ENCODE measurements at places on chromosomes 2 and 18.

DNA sequence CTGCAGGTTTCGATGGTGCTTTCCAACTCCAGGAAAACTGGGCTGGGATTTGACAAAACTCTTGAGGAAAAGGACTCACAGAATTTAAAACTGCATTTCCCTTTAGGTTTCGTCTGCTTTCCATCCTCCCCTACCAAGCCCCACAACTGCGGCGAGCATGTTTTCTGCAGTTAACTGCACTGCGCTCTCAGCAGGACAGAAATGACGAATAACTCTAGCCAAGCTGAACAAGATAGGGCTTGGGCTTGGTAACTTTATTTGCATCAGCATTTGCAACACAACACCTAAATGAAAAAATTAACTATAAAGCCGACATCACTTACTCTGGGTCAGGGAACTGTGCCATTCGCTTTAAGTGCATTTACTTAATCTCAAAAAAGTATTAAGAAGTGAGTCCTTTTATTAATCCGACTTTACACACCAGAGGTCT is 669 bp upstream of the PIKFYVE start:
- DNase-seq, result peak; percentile 75

- peak; percentile 72 for DNase-seq
Observed at GRCh38 chr18:46946656-46947282, 29.4 kb downstream of the KATNAL2 start.

DNA sequence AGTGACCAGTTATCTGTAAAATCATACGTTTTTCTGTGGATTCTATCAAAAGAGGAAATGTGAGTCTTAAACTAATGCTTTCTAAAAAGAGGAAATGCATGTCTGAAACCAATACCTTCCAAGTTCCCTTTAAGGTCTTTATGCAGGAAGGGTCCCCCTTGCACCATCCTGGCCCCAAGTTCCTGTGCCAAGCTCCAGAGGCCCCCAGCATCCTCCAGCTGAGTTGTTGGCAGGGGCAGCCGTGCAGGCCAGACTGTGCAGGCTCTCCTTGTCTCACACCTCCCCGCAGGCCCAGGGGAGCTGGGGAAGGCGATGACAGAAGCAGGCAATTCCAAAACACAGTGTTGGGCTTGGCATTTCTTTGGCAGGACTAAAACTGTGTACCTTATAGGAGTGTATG is 39.2 kb downstream of the DPYSL5 start:
- peak; percentile 21 for DNase-seq

DNA sequence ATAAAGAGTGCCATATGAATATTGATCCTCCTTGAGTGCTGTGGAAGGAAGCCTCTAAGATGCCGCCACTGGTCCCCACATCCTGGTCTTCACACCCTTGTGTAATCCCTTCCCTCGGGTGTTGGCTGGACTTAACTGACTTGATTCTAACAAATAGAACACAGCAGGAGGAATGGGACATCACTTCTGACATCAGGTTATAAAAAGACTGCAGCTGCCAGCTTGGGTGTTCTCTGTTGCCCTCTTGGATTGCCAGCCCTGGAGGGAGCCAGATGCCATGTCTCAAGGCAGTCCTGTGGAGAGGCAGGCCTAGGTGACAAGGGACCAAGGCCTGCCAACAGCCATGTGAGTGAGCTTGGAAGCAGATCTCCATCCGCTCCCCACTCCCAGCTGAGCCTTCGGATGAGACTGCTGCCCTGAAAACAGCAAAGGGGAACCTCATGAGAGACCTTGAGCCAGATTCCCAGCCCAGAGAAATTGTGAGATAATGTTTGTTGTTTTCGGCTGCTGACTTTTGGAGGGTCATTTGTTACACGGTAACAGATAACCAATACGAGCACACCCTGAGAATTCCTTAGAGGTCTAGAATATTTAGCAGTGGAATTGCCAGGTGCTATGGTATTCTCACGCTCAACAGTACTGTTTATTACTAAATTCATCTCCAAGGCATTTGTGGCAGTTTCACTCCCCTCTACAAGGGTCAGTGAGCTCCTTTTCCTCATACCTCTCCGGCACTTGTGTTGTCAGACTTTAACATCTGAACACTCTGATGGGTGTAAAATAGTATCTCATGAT is 32.5 kb downstream of the HPCAL1 start:
- DNase-seq, result no peak

DNA sequence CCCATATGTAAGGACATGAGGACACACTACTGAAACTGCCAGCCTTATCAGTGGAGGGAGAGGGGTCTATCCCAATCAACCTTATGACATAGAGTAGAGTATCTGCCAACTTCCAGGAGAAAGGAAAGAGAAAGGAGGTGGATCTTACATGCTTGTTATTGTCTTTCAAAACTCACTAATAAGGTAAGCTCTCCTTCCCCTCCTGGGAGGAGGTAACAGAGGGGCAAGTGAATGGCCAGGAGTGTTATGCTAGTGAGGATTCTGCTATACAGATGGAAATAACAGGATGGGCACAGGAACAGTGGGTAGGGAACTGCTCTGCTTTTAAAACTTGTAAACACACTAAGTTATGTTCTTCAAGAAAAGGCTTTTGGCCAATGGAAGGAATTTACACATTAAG is 1020.1 kb downstream of the TDRD15 start:
- DNase-seq, result no peak

DNA sequence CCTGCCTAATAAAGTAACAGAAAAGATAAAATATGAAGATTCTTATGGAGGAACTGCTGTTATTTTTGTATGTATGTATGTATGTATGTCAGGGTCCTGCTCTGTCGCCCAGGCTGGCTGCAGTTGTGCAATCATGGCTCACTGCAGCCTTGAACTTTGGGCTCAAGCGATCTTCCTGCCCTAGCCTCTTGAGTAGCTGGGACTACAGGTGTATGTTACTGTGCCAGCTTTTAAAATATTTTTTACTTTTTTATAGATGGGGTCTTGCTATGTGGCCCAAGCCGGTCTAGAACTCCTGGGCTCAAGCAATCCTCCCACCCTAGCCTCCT is 26.7 kb downstream of the ANKRD29 start:
- no peak for DNase-seq

GRCh38 chr2:97699765-97700444 is 13.5 kb upstream of the ZAP70 start:
- DNase-seq, result peak; percentile 41

GRCh38 chr18:50161597-50162205 is 33.2 kb downstream of the MYO5B start:
- DNase-seq, result no peak

DNA sequence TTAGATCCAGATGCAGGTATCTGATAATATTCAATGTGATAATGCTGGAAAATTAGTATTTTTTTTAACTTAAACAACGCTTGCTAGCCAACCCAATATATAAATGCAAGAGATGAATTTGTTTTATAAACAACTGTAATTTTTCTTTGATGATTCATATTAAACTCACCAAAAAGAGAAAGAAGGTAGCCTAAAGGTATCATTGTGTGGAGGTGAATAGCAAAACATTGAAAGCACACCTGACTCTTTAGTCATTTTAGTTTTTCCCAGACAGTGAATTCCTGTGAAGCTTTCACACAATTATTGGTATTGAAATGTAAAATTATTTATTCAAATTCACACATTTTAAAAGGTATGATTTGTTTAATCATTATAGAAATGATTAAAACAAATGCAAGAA is 424.0 kb downstream of the NR4A2 start:
- no peak for DNase-seq

DNA sequence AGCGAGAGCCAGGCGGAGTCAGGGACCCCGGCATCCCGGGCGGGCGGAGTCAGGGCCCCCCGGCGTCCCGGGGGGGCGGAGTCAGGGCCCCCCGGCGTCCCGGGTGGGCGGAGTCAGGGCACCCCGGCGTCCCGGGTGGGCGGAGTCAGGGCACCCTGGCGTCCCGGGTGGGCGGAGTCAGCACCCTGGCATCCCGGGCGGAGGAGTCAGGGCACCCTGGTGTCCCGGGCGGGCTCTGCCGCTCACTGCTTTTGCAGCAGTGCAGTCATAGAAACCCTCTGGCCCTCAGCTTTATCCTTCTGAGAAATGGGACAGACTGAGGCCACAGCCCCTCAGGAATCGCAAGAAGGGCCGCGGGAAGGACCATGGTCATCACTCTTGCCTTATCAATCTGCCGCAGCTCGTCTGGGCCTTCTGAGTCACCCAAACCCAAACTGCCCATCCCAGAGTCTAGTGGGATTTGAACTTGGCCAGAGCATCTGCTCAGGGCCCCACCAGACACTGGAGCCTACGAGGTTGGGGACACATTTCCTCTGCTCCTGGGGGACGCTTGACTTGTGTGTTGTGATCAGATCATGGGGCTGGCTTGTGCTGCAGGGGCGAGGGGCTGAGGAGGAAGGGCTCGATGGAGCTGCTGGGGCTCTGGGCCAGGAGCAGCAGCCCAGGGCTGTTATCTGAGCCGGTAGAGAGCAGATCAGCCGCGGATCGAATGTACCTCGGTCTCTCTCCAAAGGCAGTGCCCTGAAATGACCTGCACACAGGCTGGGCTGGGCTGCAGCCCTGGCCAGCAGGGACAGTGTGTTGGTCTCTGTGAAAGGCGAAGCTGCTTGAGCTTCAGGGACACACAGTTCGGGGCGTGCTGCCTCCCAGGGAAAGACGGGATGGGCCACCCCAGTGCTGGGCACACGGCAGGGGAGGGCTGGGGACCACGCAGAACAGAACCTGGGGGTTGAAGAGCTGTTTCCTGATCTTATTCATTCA is 290.1 kb upstream of the HDAC4 start:
- DNase-seq, result no peak

- no peak for DNase-seq
Observed at GRCh38 chr2:38178119-38178518, 102.2 kb upstream of the CYP1B1 start.

GRCh38 chr2:50748671-50749070 is 283.3 kb downstream of the NRXN1 start:
- DNase-seq, result no peak

DNA sequence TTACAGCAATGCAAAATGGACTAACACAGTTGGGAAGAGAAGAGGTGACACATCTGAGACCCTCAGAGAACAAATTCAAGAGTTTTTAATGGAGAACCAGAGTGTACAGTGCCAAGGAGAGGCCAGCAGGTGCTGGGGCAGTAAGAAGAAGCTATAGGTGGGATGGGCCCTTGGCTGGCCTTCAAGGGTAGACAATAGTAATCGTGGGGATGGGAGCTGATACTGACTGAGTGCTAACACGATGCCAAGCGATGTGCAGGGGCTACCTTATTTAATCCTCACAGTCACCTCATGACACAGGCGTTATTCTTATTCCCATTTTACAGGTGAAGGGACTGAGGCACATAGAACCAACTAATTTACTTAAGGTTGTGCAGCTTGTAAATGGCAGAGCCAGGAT is 131.9 kb upstream of the ID2 start:
- no peak for DNase-seq

DNA sequence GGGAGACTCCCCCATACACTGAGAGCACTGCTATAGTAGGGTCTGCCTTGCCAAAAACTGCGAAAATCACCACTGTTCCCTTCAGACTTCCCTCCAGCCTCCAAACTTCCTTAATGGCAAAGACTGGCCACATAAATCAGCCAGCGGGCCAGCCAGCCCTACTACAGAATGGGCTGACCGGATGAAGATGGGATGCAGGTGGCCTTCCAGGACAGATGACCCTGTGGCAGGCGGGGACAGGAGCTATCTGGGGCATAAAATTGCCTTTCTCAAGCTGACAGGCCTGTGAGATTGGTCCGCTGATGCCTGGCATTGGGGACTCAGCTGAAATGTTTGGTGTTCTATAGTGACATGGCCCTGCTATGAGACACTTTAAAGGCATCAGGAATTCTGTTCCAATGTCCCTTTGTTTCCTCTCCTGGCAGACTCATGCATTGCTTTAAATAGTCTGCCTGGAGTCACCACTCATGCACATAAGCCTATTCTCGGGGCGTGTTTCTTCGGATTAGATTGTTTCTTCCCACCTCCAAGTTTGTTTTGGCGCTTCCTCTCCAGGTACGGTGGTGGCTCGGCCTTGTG is 135.9 kb downstream of the ALPK2 start:
- no peak for DNase-seq

DNA sequence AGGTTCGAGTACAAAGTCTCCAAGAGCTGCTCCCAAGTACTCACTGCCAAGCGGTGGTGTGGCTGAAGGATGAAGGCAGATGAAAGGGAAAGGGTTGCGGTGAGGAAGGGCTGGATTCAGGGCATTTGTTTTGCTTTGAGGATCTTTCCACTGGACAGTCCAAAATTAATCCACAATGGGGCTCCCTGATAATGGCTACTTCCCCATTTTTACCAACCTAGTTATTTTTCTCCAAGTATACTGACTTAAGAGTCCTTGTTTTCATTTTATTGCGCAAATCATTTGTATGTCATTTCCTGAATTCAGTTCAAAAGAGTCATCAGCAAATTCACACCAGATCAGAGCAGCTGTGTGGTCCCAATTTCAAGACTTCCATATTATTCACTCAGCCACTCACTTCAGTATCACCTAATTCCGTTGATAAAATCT is 464 bp upstream of the SESTD1 start:
- no peak for DNase-seq

- DNase-seq, result no peak
Observed at GRCh38 chr18:41985914-41986313, 30.9 kb downstream of the PIK3C3 start.

DNA sequence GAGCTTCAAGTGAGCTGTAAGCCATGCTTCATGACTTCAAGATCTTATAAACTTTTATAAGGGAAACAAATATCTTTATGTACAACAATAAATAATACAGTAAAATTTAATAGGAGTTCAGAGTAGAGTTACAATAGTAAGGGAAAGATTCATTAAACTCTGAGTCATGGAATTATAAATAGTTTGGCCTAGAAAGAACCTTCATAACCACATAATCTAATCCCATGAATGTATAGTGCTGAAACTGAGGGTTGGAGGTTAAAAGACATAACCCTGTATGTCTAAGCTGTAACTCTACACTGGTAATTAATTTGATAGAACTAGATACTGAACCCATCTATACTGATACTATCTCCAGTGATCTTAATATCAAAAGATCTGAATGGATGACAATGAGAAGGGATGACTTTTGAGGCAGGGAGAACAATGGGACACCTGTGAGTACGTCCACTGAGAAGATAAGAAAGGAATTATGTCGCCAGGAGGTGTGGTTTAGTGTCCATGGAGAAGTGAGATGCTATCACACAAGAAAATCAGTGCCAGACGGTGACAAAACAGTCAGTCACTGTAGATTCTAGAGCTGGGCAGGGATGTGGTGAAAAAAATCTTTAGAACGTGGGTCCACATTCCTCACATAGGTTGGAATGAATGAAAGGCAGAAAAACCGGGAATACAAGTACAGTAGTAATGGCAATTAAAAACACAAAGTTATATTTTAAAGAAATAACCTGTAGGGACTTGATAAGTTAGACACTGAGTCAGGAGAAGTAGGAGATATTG is 1.1 kb downstream of the IL1F10 start:
- DNase-seq, result no peak

All from naive B cell (primary cell).